ENCODE measurements at places on chromosomes 2 and 18. TPM values are rescaled to one million over a fixed set of nuclear protein-coding genes. Genes with fewer than 3 reads are reported as not detected.

Gene ALPG
- polyA plus RNA-seq, result not detected

- no peak for DNase-seq
These were observed 16.6 kb upstream of the APCDD1 start for GRCh38 chr18:10437837-10438236.

- no peak for DNase-seq
These were observed 49.3 kb upstream of the DNAJC10 start for GRCh38 chr2:182666674-182667314.

Gene LRRC30
- polyA plus RNA-seq, result not detected

DNA sequence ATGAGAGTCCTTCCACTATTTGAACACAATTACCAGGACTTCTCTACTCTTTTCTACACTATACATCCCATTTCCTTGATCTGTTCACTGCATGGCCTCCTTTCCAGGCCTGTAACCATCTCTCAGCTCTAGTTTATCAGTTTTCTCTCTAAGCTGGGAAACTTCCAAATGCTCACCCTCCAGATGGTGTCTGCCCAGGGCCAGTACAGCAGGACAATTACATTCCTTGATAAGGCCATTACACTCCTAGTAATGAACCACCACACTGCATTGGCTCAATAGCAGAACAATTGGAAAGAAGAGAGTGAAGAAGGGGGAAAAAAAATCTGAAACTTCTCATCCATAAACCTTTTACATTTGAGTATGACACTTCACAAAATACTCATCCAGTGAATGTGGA lies 359.1 kb downstream of the ALK start:
- no peak for DNase-seq

DNA sequence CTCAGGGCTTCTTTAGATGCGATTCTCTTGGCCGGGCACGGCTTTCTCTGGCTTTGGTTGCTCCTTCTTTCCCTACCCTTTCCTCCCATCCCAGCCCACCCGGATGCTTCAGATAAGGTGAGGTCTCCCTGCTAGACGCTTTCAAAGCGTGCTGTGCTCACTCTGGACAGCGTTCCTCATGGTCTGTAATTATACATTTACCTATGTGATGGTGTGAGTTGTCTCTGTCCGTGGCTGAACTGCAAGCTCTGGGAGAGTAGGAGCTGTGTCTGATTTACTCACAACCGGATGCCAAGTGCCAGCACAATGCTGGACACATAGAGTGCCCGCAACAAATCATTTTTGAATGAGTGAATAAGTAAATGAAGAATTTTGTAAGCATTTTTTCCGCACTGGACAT lies 26.8 kb upstream of the PNPT1 start:
- DNase-seq, result no peak

DNA sequence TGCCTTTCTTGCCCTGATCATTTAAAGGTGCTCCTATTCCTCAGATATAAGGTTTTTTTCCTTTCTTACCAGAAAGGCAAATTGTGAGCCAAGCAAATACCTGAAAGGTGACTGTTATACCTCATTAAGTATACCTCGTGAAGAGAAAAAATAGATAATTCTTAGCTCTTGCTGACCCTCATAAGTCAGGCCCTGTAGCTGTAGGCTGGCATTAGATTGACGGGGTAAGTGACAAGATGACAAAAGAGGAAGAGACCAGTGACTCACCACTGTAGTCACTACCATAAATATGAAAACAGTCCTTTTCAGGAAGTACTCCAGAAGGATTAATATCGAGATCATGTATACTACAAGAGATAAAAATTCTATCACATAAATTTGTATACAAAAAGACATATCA lies 104.6 kb downstream of the PTPN4 start:
- no peak for DNase-seq

Gene HNRNPLL
- polyA plus RNA-seq, result 68.6 TPM

Gene OBSL1
- 115 TPM for polyA plus RNA-seq

Gene PTPRN
- polyA plus RNA-seq, result 0.09 TPM

DNA sequence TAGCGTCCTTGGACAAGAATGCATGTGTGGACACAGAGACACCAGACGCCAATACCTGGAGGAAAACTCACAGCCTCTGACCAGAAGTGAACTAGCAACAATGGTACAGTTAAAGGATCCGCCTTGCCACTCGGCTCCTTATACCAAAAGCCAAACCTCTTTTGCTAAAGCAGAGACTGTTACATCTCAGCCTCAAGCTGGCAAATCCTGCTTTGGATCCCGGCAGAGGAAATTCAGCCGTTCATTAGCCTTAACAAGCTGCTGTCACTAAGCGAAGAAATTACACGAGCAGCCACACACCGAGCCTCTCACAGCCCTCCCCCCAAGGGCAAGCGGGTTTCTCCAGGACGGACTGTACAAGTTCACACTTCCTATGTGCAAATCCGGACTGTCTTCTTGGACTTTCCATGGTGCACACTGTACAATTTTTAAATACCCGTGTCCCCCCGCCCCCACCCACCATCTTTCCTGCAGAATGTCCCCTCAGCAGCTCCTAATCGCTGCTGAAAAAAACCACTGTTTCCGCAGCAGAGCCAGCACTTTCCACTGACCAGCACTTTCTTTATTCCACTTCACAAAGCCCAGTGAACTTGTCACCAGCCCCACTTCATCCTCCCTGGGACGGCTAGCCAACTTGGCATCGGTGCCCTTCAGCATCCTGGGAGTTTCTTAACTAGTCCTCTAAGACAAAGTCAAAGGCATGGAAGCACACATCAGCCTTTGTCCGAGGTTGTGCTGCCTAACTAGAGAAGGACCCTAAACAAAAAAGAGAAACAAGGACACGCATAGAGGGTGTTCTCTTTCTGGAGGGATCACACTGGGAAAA lies 1.5 kb downstream of the KLF7 start:
- no peak for DNase-seq

- DNase-seq, result no peak
These were observed 76.6 kb downstream of the NEB start for GRCh38 chr2:151657667-151658076.

DNA sequence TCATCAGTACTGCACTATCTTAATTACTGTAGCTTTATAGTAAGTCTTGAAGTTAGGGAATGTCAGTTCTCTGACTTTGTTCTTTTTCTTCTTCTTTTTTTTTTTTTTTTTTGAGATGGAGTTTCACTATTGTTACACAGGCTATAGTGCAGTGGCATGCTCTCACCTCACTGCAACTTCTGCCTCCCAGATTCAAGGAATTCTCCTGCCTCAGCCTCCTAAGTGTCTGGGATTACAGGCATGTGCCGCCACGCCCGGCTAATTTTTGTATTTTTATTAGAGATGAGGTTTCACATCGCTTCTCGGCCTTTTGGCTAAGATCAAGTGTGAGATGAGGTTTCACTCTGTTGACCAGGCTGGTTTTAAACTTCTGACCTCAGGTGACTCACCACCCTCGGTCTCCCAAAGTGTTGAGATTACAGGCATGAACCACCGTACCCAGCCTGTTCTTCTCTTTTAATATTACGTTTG lies 41.9 kb upstream of the TANC1 start:
- no peak for DNase-seq

GRCh38 chr2:12081481-12082210 lies 335.2 kb downstream of the LPIN1 start:
- no peak for DNase-seq
